ENCODE measurements at places on chromosomes 3 and 15.

DNA sequence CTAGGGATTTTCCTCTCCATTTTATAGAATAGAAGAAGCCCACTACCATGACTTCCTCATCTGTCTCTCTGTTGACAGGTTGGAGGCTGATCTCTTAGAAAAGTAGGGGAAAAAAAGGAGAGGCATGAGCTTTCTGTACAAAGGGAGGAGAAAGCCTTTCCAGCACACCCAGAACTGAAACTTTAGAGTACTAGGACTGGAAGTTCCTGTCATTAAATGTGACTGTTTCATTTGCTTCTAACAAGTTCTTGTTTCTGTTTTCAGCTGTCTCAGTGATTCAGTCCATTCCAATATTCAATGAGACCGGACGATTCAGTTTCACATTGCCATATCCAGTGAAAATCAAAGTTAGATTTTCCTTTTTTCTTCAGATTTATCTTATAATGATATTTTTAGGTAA, 39.0 kb downstream of the INTS14 start:
- DNase-seq = no peak

DNA sequence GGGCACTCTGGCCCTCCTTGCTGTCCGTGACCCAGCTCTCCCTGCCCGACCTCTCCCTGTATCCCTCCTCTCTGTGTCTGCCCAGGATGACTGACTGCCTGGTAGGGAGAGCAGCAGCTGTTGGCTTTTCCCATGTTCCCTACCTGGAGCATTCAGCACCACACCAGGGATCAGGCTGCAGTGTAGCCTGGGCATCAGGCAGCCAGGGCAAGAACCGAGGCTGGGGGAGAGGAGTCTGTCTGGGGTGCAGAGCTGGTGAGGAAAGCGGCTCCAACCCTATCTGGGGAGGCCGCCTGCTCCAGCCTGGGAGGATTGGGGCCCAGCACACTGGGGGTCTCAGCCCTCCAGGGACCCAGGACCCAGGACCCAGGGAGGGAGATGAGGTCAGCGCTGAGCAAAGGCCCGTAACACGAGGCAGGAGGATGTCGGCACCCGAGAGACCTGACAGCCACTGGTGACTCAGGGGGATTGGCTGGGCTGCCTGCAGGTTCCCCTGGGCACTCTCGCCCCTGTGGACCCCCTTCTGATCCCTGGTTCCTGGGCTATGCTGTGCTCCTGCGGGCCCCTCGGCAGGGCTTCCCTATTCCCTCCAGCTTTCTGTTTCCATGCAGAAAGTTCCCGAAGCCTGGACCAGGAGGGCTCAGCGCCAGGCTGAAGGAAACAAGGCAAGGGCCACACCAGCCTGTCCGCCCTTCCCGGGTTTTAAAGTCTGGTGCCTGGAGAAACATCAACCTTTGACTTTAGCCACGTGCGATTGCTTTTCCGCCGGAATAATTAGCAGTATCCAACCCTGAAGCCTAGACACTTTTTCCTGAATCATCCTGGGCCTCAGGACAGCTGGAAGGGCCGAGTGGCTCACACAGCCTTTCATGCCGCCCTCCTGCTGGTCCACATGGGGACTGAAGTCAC, 128.2 kb upstream of the MEF2A start:
- DNase-seq = no peak

- DNase-seq = no peak
Measured at GRCh38 chr3:184737641-184738505, 26.0 kb upstream of the MAGEF1 start.

- DNase-seq = no peak
Measured at GRCh38 chr15:87572381-87572910, 684.1 kb downstream of the NTRK3 start.

- no peak for DNase-seq
Measured at GRCh38 chr3:128226795-128227395, 73.6 kb downstream of the EEFSEC start.

DNA sequence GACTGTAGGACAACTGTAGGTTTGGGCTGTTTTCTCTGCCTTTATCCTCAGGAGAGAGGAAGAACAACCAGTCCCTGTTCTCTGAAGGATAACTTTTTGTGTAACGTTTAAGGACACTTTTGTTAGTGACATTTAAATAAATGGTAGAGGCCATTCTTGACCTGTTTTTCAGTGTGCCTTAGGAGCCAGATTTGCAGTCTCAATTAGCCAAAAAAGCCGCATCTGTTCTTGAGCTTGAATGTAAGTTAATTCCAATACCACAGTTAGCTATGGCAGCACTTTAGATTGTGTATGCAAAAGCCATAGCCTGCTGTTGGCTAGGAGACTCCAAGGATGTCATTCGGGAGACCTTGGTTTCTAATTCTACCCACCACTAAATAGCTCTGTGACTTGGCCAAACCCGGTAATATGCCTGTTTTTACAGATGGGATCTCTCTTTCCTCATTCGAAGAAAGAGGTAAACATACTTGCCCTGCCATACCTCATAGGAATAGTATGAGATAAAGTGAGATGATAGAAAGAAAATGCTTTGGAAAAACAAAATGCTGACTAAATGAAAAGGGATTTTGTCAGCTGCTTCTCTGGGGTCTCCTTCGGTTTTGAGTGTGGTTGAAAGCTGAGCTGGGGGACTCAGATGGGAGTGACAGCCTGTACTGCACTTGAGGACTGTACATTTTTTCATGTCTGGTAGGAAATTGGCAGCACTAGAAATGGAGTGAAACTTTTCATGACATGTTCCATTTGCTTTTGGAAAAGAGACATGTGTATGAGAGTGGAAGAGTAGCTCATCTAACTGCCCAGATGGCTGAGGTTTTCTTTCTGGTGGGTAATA, 57.3 kb upstream of the ROPN1 start:
- no peak for DNase-seq

DNA sequence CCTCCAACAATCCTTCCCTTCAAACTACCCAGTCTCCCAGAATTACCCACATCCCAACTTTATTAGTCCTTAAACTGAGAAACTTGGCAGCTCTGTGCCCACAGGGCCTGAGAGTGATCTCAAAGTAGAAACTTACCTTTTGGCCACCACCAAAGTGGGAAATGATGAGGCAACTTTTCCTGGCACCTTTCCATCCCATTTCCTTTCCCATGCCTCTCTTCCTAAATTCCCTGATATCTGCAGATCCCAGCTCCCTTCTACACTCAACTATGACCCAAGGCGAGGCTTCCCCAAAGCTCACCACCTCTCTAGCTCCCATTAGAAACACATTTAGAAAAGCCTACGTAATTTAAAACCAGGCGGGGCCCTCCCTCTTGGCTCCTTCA, 271.9 kb downstream of the FOXP1 start:
- DNase-seq = no peak

DNA sequence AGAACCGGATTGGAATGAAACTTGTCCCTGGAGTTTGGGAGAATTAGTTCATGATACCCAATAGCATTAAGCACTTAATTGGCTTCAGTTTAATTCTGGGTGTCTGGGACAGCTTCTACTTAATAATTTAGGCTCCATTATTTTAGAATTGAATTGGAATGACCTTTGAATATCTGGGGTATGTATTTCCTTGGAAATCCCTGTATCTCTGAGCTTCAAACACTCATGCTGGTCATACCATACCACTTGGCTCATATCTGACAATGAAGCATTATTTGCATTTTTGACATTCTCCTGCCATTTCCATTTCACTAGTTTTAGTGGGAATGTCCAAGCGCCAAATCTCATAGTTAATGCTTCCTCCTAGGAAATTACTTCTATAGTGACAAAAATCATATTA, 393.1 kb downstream of the DIPK2A start:
- no peak for DNase-seq

Measured in stimulated activated CD4-positive, alpha-beta T cell treated with anti-CD3 and anti-CD28 coated beads, TNF-alpha, amount 100 ng/mL, for 24 hours (primary cell).